Muscle of leg (tissue), 16 donors: ENCODE measurements at places on chromosomes 13 and 19. TPM values are rescaled to one million over a fixed set of nuclear protein-coding genes. Genes with fewer than 3 reads are reported as not detected.

APC2 gene
- 1.1 TPM for polyA plus RNA-seq

PNMA8B gene
- polyA plus RNA-seq = 2.2 TPM

CD22 gene
- 3.6 TPM for polyA plus RNA-seq

GPR18 gene
- not detected for polyA plus RNA-seq

ATXN8OS gene
- polyA plus RNA-seq = not detected

SMIM17 gene
- polyA plus RNA-seq = 1.0 TPM

CYP4F8 gene
- polyA plus RNA-seq = not detected

SLC17A7 gene
- 1.3 TPM for polyA plus RNA-seq

SBK3 gene
- not detected for polyA plus RNA-seq

ZNF816 gene
- polyA plus RNA-seq = 6.4 TPM

DNA sequence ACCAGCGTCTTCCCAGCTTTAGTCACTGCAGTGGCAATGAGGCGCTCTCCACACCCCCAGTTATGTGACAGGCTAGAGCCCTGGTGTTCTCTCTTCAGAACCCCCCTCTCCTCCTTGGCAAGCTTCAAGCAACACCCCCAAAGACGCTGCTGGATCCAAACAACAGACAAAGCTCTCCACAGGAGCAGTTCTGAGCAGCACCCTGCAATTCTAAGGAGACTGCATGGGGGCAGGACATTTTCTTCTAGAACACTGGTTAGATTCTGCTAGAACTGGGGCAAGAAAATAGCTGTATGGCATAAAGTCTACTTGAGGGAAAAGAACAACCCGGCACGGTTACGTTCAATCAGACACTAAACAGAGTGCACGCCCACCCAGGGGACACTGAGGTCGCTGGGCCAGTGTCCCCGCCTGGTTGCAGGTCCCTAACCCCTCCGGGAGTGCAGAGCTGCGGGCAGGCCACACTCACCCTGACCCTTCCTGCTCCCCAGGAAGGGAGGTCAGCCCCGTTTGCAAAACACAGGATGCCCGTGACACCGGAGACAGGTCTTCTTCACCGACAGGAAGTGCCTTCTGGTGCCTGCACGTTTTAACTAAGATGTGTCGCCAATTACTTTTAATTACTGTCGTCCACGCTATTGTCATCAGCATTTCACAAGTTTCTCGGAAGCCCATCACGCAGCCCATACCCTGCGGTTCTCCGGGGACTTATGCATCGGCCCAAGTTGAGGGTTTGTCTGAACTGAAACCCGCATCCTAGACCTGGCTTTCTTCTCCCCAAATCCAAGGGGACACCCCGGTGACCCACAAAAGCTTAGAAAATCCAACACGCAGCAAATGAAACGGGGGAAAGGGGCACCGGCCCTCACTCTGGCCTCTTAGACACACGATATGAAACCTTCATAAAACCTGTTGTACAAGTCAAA lies 943 bp downstream of the GJB6 start:
- no peak for DNase-seq

- DNase-seq = peak; percentile 82
Measured at GRCh38 chr13:60397704-60398378, 821 bp downstream of the TDRD3 start.

GRCh38 chr19:46107371-46107770 lies 17.1 kb downstream of the IGFL3 start:
- no peak for DNase-seq

DNA sequence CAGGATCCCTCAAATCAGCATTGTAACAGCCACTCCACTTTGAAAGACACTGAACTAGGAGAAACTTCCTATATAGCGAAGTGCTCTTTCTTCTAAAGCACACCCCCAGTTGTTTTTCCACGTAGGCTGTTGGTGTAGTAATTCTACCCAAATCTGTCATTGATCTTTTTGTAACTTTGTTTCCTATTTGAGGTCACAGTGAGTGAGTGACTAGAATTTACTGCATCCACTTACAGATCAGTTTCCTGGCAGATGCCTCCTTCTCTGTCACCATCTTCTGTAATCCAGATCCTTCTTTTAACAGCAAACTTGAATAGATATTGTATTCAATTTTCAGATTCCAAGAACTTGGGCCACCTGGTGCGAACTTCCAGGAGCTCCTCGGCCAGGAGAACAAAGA lies 15.3 kb downstream of the ZAR1L start:
- DNase-seq = no peak

DNA sequence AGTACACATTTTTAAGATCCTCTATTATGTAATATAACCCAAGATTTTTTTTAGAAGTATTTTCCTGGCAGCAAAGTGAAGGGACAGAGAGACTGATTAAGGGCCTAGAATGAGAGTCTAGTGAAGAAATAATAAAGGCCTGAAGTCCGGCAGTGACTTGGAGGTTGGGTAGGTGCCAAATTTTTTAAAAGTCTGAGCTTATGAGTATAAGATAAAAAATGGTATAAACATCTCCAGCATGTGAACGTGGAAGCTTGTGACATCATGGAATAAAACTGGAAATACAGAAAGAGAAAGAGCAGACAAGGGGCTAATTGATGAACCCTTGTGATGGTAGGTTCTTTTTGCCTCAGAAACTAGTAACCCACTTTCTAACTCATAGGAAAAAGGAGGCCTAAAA lies 174.6 kb downstream of the SUCLA2 start:
- peak; percentile 41 for DNase-seq

DNA sequence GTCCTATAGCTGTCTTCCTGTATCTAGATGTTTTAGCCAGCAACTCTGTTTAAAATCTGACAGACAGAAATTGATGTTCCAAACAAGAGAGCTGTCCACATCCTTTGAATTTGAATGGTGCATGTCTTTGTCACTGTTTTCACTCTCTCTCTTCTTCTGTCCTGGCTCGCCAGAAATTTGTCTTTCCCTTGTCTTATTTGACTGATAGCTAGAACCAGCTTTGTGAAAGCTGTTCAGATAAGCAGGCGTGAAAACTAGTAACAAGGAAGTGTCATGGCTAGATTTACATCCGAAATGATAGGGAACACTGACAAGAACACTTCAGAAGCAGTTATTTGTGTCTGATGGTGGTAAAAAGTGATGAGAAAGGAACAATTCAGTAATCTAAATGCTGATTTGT lies 354.9 kb upstream of the SLITRK1 start:
- DNase-seq = no peak

DNA sequence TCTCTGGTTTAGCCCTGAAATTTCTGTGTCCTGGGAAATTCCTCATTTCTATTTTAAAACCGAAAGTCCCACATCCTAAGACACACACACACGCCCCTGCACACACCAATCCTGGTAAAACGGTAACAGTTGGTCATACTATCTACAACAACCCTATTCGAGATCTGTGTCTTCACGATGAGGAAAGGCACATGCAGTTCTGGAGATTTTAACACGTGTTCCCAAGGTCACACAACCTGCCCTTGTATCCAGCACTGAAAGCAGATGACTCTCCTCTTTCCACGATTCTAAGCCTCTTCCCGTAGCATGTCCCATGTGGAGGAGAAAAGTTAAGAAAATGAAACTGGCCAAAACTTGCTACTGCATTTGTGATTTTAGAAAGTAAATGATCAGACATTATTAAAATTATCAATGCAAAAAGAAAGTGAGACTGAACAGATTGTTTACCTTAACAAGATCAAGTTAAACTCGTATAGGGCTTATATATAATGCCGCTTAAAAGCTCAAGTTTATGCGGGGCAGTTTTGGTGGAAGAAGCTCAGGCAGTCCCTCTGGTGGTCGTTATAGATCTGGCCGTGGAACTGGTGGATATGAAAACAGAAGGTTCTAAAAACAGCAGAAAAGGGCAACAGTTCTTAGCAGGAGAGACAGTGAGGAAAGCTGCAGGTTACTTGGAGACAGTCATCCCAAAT lies 32.7 kb downstream of the VSTM1 start:
- no peak for DNase-seq

GRCh38 chr13:77016251-77016812 lies 10.6 kb downstream of the FBXL3 start:
- no peak for DNase-seq

GRCh38 chr13:89695343-89696257 lies 1651.9 kb upstream of the MIR17HG start:
- DNase-seq = peak; percentile 54

GRCh38 chr19:41792513-41793413 lies 3.6 kb upstream of the CEACAM3 start:
- DNase-seq = peak; percentile 19

DNA sequence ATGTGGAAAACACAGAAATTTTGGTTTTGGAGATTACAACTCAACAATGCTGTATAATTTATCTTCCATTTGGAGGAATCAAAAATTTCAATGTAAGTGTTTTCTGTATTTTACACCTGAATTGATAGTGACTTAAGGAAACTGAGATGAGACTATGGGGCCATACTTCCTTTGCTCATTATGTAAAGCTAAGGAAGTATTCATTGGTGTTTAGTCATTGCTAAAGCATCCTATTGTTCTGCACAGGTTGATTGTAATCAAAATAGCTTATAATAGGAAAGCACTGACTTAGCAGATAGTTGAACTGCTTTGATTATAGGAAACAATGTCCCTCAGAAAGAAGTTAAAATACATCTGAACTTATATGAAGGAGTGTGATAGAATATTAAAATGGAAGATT lies 244.4 kb upstream of the SLITRK5 start:
- no peak for DNase-seq

DNA sequence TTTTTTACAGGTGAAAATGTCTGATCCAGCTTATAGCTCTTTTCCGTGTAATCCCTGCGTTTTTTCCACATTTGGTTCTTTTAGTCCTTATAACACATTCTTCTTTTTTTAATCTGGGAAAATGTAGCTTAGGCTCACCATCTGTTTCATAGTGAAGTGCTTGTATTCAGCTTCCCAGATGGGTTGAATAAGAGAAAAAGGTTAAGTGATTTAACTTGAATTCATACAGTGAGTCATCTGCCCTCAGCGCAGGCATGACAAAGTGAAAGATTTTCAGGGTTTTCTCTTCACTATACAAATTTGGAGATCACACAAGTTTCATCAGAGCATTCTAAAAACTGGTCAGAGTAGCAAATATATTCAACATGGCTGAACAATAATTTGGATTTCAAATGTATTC lies 224.8 kb downstream of the SPRY2 start:
- peak; percentile 47 for DNase-seq

DNA sequence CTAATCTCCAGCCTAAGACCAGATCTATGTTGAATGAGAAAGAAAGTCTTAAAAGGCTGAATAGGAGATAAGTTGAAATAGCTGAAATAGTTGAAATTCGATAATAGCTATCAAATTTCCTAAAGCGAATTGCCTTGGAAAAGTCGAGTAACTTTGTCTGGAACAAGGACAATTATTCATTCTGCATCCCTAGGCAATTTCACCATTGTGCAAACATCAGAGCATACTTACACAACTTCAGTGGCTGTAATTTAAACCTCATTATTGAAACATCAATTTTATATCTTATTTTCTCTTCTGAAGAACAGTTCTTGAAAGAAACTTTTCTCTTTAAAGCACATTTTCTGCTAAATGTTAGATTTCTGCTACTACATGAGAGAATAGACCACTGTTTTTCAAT lies 13.6 kb downstream of the TNFSF13B start:
- DNase-seq = no peak

DNA sequence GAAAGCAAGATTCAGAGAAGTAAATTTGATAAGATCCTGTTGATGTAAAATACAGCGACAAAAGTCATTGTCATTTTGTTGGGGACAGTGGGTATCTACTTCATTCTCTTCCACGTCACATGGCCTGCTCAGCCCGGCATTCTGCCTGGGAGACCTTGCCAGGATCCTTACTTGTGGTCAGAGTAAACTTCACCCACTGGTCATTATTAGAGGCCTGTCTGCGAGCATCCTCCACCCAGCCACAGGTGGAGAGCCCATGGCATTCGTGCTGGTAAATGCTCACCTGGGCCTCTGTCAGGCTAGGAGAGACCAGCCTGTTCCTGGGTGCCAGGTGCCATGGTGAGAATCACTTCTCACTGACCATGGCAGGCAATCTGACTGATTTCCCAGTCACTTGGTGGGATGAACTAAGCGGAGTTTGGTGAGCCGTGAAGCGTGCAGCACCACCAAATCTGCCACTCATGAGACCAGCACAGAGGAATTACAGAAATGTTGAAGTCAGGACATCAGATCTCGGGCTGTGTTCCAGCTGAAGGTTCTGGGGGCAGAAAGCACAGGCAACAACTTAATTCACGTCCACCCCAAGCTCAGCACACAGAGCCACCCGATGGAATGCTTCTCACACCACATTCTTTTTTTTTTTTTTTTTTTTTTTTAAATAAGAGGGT lies 107.0 kb downstream of the SIPA1L3 start:
- DNase-seq = no peak

DNA sequence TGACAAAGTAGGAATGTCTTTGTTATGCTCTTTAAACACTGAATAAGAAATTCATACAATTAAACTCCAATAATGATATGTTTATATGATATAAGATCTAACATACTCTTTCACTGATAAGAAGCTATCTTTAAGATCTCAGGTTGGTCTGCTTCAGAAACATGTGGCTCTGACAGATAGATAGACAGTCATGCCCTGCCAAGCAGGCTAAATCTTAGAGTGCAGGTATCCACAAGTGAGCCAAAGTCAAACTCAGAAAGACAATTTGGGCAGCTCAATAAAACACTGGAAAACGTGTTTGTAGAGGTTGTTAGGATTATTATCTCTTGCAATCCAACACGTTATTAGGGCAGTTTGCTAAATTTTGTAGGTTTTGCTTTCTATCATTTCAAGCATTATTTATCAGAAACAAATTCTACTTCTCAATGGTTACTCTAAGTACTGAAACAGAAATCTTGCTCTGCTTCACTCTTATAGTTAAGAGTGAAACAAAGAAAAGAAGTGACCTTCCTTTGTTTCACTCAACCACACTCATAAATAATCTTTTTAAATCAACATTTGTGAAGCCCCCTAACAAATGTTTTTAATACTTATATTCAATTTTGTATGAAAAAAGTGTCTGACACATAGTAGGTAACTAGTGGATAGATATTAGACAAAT lies 1255.6 kb downstream of the DIAPH3 start:
- no peak for DNase-seq

- no peak for DNase-seq
Measured at GRCh38 chr13:112715715-112716460, 26.1 kb downstream of the ATP11A start.

GRCh38 chr13:59527500-59527899 lies 636.2 kb downstream of the DIAPH3 start:
- DNase-seq = no peak

DNA sequence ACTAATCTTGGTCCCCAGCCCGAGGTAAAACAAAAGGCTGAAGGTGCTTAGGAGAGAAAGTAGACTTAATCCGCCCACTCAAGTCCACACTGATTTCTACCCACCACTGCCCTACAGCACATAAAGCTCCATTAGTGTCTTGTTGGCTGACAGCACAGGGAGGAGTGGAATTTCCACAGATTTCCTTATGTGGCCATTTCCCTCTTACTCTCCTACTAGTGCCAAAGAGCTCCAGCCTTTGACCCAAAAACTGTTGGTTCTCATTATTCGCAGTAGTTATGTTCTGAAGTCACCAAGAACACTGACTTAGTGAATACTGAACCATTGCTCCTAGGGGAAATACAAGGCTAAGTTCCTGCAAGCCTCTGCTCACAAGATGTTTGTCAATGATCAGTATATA lies 61.2 kb downstream of the RAB20 start:
- no peak for DNase-seq

GRCh38 chr13:109110159-109110558 lies 480.7 kb downstream of the MYO16 start:
- DNase-seq = no peak

- no peak for DNase-seq
Measured at GRCh38 chr13:51635137-51635878, 51.0 kb downstream of the WDFY2 start.

- peak; percentile 70 for DNase-seq
Measured at GRCh38 chr13:33186861-33187291, 98.7 kb downstream of the STARD13 start.
